ENCODE measurements at places on chromosomes 12 and 14.

DNA sequence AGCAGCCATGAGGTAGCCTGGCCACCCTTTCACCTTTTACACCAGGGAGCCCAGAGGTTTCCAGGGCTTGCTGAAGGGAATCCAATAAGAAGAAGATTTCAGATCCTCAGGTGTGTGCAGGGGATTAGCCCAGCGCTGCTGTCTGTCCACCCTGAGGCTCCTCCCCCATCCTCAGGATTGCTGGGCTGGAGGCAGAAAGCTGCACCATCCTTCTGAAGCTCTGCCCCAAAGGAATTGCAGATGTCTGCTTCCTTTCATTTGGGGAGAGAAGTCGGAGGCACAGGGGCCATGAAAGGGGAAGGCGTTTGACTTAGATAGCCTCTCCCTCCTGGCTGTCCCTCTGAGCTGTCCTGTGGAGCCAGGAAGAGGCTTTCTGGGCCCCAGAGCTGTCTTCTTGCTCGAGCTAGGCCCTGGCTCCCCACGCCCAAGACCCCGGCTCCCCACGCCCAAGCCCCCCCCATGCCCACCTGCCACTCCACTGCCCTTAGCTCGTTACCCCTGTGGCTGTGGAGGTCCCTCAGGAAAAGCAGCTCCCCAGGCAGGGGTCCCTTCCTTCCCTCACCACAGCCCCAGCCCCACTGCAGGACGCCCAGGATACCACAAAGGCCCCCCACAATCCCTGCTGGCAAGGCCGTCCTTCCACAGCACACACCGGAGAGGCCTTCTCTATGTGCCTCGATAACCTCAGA, 359.0 kb downstream of the CACNA1C start:
- no peak for DNase-seq

DNA sequence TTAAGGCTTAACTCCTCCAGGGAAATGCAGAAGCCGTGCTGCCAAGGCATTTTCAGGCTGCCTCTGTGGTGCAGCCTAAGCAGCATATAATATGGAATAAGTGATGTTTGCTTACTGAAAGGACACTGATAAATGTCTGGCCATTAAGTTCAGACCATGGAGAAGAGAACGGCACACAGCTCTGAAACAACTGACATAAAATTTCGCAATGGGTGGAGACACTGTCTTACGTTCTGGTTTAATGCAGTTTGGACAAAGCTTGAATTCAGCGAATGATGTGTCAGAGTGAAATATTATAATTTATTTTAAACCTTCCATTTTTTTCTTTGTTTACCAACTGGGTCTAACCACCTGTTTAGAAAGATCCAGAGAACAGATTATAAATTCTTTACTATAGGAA, 27.2 kb upstream of the NRXN3 start:
- no peak for DNase-seq

GRCh38 chr12:51023625-51024382, 2.4 kb downstream of the SLC11A2 start:
- no peak for DNase-seq

DNA sequence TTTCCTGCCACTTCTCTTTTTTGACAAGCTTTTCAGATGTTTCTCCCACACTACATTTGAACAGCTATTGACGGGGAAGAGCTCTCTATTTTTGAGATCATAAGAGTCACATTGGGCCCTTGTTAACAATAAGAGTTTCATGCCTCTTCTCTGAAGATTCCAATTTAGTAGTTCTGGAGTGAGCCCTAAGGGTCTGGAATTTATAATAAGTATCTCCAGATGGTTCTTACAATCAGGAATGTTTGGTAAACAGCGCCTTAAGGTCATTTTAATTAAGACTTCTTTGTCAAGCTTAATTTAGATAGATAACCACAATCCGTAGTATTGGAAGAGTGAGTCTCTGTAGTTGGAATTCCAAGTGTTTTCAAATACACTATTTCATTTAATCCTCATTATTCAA, 60.6 kb upstream of the HECTD1 start:
- no peak for DNase-seq

DNA sequence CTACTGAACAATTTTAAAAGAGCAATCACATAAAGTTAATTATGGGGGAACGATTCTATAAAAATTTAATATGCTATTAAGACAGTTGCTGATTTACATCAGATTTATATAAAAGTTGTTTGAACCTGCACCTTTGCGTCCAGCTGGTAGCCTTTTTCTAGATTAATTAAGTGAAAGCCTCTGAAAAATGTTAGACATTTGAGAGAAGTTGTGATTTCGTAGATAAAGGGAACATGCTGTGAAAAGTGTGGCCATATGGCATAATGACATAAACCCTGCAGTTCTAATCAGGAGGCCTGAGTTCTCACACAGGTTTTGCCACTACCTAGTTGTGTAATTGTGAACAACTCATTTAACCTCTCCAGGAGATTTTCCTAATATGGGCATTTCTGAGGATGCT, 187.2 kb downstream of the TMTC2 start:
- DNase-seq = no peak

- DNase-seq = no peak
Observed at GRCh38 chr12:23555825-23556207, 393.7 kb downstream of the SOX5 start.

GRCh38 chr14:68663385-68664076, 129.3 kb downstream of the ZFP36L1 start:
- peak; percentile 30 for DNase-seq

GRCh38 chr14:79411403-79412174, 799.7 kb downstream of the DIO2 start:
- DNase-seq = no peak

DNA sequence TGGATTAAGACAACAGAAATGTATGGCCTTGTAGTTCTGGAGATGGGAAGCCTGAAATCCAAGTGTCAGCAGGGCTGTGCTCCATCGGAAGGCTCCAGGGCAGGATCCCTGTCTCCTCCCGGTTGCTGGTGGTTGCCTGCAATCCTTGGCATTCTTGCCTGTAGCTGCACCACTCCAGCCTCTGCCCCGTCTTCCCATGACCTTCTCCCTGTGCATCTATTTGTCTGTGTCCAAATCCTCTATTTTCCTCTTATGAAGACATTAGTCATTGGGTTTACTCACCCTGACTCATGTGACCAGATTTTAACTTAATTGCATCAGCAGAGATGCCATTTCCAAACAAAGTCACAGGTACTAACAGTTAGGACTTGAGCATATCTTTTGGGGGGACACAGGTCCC, 15.1 kb downstream of the TUNAR start:
- no peak for DNase-seq

- no peak for DNase-seq
Observed at GRCh38 chr12:53577941-53578352, 48.2 kb downstream of the ATF7 start.

GRCh38 chr12:110234755-110235154, 46.3 kb upstream of the ATP2A2 start:
- no peak for DNase-seq

GRCh38 chr12:52865090-52865944, 16.5 kb upstream of the KRT78 start:
- peak; percentile 36 for DNase-seq

DNA sequence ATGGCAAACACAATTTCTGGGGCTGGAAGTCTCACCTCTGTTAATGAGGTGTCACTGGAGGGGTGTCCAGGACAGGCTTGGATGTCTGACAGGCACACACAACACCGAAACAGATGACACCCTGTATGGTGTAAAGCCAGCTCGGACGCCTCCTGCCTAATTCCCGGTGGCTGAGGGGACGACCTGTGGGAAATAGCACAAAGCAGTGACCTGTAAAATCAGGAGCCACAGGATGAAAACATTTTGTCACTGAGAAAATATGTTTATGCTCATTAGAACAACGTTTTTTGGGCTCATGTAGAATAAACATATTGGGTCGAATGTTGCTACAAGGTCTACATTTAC, 285.0 kb upstream of the RTL1 start:
- DNase-seq = no peak

DNA sequence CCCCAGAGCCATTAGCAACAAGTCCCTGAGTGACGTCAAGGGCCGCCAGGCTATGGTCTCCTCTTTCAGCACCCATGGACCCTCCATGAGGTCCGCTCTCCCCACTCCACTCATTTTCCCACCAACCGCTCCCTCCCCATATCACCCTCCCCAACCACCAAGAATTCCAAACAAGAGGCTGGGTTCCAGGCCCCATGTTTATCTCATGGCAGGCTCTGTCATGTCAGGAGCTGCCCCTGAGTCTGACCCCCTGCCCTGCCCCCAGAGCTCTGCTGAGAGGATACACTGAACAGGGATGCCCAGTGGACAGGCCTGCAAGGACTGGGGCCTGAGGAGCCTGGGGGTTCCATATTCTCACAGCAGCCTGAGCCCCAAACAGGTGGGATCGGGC, 21.6 kb upstream of the SMUG1 start:
- DNase-seq = no peak

DNA sequence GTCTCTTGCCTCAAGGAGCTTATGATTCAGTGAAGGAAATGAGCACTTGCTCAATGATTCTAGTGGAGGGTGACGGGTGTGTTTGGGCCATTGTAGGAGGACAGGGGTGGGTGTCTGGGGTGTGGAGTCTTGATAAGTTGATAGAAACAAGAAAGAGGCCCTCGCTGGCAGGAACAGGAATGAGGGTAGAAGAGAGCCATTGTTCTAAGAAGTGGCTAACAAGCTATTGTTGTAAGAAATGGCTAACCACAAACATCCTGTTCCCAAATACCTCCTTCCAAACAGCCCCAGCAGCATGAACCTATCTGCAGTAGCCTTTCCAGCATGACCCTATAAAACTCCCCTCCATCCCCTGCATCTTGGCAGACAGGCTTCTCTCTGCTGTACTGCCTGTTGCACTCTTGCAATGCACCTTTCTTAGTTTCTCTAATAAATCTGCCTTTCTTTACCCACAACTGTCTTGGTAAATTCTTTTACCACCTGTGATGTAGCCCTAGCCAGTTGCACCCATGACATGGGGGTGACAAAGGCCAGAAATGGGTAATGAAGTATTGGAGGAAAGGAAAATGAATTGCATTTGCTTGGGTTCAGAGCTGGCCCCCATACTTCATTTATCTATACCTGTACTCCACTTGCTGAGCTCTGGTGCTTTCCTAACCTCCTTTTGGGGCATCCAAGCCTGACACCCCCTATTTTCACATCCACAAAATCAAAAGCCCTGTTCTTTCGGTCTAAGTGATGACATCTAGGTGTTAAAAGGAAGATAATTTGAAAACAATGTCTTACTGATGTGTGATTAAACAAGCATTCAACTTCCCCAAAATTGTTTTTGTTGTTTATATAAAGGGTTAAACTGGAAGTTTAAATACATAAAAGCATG, 389.1 kb downstream of the GRIN2B start:
- no peak for DNase-seq

- DNase-seq = no peak
Observed at GRCh38 chr12:115466076-115466475, 782.1 kb upstream of the TBX3 start.

GRCh38 chr12:79347866-79348265, 342.9 kb downstream of the PAWR start:
- DNase-seq = no peak

DNA sequence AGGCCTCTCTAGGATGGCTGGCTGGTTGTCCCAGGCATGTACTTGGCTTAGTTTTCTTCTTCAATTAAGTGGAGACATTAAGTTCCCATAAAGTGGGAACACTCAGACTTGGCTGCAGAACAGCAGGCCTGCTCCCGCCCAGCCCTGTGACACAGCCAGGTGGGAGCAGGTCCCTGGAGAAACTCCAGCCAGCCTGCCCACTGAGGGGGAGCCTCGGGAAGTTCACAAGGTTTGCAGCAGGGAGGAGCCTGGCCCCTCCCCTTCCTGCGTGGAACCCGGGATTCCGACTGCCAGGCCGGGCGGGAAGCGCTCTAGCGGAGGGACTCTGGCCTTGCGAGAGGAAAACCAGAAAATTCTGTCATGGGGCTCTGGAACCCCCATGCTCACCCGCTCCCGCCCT, 98.3 kb upstream of the EVL start:
- no peak for DNase-seq

GRCh38 chr12:107007411-107007810, 20.5 kb upstream of the MTERF2 start:
- DNase-seq = no peak

GRCh38 chr12:92573104-92573503, 129.7 kb upstream of the PLEKHG7 start:
- no peak for DNase-seq

GRCh38 chr14:71203306-71203705, 296.0 kb downstream of the PCNX1 start:
- DNase-seq = no peak

- no peak for DNase-seq
Observed at GRCh38 chr12:32039917-32040575, 66.6 kb upstream of the BICD1 start.

GRCh38 chr12:101859664-101860607, 17.4 kb upstream of the DRAM1 start:
- no peak for DNase-seq

DNA sequence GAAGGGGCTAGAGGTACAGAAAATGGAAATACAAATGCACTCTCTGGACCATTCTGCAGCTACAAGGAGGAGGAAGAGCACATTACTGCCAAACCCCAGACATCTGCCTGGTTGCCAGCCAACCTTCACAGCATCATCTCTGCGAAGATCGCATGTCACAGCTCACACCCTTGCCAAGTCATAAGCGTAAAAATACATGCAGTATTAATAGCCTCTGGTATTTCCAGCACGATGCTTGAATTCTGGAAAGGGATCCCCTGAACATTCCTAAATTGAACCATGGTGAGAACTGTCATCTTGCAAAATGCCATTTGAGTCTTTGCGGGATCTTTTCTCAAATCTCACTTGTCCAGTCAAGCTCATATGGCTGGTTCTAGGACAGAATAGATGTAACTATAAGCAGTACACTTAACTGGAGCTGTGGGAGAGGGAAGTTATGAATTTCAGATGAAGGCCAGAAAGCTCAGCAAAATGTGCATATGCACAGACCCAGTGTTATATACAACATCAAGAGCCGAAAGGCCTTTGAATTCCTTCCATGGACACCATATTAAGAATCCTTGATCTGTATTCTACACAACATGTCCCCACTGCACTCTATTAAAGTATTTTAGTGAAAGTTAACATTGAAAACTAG, 211.6 kb downstream of the DUSP6 start:
- DNase-seq = no peak

- no peak for DNase-seq
Observed at GRCh38 chr12:92027243-92027642, 118.4 kb downstream of the BTG1 start.

DNA sequence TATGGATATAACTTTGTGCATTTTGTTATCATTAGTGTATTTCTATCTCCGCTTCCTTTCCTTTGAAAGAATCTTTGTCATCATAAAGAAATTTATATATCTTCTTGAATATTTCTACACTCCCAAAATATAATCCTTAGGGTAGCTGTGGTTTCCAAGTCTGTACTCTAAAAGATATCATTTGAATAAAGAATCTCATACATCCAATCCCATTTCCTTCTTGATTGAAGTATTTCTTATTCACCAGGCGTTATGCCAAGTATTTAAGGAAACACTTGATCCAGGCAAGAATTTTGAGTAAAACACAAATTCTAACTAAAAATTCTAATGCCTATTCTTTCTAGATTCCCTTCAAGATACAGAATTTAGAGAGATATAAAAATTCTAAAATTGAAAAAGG, 821.8 kb downstream of the GALC start:
- no peak for DNase-seq

Data from activated CD8-positive, alpha-beta T cell treated with anti-CD3 and anti-CD28 coated beads, Interleukin-2, amount 10 ng/mL, durations not matched to agents 7 days and 5 days (primary cell).